ENCODE measurements at places on chromosomes 13 and 19. TPM values are rescaled to one million over a fixed set of nuclear protein-coding genes. Genes with fewer than 3 reads are reported as not detected.
A peak's percentile ranks its signal among the peaks of the same experiment; 100 is the strongest.

The PROZ gene
- total RNA-seq = not detected

- no peak for DNase-seq
Measured at GRCh38 chr19:34363094-34363493, 1.9 kb upstream of the GPI start.

GRCh38 chr13:71730267-71730666 is 136.7 kb downstream of the DACH1 start:
- DNase-seq = no peak

DNA sequence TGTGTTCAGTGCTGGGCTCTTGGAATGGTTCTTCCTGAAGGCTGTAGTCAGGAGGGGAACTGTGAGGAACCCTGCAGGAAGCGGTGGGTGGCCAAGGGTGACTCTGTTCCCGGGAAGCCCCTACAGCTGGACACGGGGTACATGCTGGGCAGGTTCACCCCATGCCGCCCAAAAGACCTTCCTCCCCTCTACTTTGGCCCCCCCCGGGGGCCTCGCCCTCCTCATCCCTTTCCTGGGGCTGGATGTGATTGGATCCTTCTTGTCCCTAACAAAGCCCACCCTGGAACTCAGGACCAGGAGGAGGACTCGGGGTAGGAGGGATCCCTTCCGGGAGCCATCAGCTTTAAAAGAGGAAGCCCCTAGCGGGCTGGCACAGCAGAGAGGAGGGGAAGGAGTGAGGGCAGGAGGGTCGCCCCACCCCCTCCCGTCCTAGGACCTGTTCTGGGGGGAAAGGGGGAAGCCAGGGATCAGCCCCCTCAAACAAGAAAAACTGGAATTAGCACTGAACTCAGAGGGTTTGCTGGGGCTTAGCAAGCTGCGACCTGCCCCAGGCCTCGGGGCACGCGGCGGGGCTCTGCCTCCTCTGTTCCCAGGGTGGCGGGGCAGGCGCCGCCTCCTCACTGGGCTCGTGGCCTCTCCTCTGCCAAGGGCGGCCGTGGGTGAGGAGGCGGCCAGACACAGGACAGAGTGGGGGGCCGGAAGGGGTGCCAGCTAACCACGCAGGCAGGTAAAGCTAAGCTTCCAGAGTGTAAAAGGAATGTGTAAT is 4.0 kb downstream of the CEBPA start:
- peak; percentile 26 for DNase-seq

DNA sequence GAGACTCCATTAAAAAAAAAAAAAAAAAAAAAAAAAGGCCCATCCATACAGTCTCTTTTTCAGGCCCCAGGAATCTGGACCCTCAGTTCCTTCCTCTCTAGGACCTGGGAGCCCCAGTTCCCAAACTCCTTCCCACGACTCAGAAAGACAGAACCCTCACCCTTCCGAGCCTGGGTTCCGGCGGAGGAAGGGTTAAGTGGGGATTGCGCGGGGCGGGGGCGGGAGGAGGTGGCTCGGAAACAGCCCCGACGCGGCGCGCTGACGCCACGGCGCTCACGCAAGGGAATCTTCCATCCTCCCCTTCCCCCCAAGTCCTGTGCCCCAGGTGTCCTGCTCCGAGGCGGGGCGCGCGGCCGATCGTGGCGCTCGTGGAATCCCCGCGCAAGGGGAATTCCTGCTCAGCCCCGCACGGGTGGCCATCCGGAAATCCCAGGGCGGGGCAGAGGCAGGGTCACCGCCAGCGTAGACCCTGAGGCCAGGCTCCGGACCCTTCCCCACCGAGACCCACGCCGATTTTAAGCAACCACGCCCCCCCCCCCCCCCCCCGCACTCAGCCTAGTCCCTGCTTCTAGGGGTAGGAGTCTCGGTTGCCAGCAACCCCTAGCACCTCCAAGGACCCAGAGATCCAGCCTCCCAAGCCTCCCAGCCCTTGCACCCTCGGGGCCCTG is 659 bp downstream of the NFKBID start:
- peak; percentile 87 for DNase-seq
